ENCODE measurements at places on chromosomes 16 and 17. TPM values are rescaled to one million over a fixed set of nuclear protein-coding genes. Genes with fewer than 3 reads are reported as not detected.

- DNase-seq: no peak
These were observed 464.7 kb upstream of the TOM1L1 start for GRCh38 chr17:54435966-54436365.

The CDR2 gene
- total RNA-seq: 48.6 TPM

The RHBDL3 gene
- total RNA-seq: 1.9 TPM

DNA sequence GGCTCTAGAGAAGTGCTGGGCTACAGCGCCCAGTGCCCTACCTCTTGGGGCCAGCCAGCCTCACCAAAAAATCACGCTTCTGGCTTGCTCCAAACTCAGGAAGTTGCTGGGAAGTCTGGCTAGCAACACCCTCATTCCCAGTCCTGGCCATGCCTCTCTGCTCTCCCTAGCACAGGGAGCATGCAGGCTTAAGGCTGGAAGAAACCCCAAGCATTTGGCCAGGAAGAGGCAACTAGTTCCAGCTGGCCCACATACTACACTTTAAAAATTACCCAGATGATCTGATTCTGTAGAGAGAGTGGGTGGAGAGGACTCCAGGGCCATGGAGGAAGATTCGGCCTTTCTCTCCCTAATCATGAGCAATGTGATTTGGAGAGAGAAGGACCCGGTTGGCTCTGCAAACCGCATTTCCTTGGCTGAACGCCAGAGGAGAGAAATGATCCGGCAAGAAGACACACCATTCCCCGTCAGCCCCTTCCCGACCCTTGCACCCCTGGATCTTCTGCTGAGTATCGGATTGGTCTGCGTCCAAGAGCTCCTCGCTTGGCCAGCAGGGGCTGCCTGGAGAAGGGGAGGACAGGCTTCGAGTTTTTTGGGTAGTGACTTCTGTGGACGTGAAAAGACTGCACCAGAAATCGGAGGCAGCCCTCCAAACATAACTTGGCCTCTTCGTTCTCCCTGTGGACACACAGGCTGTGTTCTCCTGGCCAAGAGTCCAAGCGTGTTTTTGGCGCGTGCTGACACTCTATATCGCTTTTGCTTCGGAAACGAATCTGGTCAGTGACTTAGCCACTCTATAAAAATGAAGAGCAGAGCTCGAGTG, 406.3 kb downstream of the WWOX start:
- peak; percentile 80 for DNase-seq

- DNase-seq: no peak
These were observed 533.7 kb downstream of the HAPSTR1 start for GRCh38 chr16:9625122-9625521.

The HYDIN gene
- total RNA-seq: 6.8 TPM

DNA sequence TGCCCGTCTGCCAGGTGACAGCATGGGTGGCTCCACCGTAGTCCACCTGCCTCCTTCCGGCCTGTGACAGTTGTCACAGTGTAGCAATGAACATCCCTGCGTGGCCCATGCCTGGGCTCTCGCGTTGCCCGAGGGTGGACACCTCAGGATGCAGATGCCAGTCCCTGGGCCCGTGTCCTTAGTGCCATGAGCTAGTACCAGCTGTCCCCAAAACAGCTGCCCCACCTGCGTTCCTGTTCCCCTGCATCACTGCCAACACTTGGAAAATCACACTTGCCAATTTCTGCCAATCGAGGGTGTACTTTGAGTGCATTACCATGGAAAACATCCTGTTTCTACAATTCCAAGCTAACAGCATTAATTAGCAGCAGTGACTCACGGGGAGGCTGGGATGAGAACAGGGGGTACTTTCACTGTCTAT, 9.0 kb upstream of the C16orf95 start:
- no peak for DNase-seq

The TNFRSF13B gene
- total RNA-seq: not detected

DNA sequence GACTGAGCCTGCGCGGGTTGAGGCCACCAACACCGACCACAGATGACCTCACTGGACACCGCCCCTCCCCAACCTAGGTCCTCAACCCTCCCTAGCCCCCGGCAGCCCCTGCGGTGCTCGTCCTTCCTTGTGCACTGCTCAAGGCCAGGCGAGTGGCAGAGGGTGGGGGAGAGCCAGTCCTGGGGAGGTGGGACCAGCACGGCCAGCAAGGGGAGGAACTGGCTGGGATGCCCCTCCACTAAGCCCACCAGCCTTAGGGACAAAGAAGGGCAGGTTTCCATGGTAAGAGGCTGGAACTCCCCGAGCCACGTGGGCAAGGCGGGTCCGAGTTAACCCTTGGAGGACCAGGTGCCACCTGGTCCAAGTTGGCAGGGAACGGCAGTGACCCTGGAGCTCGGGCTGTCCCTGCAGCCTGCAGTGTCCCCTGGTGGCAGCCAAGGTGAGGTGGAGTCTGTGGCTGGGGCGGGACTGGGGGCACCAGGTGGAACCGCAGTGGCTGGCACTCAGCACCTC, 9.2 kb downstream of the FSCN2 start:
- DNase-seq: no peak

- no peak for DNase-seq
These were observed 93.9 kb upstream of the CDH8 start for GRCh38 chr16:62130101-62130500.

GRCh38 chr16:31216422-31217135, at the start of gene PYDC1:
Gene PYDC1 (minus strand): TSS chr16:31217135. CDS start chr16:31217028, 107 bp downstream.
- no peak for DNase-seq

The KRTAP4-4 gene
- total RNA-seq: not detected

GRCh38 chr17:4739122-4740024, at the start of the genes CXCL16 and ZMYND15:
Gene CXCL16 (minus strand): TSS chr17:4739928. CDS start chr17:4739339, 589 bp downstream.
Gene ZMYND15 (plus strand): TSS chr17:4739833. CDS start chr17:4740549, 716 bp downstream.
- no peak for DNase-seq

GRCh38 chr16:3879887-3880564, 487 bp downstream of the CREBBP start:
- no peak for DNase-seq

The KRTAP9-4 gene
- total RNA-seq: not detected

DNA sequence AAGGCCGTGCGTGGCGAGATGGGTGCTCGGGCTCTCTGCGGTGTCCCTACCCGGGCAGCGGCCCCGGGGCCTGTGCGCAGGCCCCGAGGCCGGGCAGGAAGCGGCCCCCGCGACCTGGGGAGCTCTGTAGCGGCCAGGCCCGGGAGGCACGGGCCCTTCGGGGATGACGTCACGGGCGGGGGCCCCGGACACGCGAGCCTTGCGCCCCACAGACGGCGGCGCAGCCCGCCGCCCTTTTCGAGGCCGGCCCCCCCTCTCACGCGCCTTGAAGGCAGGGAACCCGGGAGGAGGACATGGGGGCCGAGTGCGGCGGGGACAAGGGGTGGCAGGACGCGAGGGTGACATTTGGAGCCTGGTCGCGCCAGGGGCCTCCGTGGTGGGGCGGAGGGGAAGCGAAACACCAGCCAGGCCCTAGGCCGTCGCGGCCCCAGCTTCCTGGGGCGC, 1.1 kb downstream of the RAI1 start:
- DNase-seq: no peak

The PLCD3 gene
- 18.1 TPM for total RNA-seq

DNA sequence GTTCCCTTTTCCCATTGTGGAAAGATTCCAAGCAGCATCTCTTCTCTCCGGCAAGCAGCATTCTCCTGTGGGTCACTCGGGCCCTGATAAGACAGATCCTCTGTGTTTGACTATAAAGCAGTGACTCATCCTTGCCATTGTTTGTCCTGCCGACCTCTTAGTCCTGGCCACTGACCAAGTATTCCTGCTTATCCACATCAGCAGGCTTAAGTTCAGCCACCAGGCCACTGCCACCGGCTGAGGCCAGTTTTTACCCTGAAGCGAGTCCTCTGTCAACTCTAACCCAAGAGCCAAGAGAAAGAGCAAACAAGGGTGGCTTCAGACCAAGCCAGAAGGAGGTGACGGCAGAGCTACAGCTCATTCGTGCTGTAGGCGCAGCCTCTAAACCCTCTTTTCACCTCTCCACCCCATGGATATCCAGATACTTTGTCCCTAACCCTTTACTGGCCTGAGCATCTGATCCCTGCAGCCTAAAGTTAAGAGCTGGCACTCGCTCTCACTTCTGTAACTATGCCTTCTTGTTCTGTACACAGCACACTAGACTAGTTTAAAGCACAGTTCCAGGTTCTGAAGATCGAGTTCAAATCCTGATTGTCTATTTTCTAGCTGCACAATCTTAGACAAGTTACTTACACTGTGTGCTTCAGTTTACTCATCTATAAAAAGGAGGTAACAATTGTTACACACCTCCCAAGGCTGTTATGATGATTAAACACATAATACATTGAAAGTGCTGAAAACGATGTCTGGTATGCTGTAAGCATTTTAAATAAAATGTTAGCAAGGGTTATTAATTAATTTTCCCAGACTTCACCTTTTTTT, 31.0 kb downstream of the SOX9 start:
- no peak for DNase-seq

The KRTAP1-1 gene
- total RNA-seq: not detected

GRCh38 chr17:28953444-28954118, 2.3 kb upstream of the PHF12 start:
- DNase-seq: no peak

DNA sequence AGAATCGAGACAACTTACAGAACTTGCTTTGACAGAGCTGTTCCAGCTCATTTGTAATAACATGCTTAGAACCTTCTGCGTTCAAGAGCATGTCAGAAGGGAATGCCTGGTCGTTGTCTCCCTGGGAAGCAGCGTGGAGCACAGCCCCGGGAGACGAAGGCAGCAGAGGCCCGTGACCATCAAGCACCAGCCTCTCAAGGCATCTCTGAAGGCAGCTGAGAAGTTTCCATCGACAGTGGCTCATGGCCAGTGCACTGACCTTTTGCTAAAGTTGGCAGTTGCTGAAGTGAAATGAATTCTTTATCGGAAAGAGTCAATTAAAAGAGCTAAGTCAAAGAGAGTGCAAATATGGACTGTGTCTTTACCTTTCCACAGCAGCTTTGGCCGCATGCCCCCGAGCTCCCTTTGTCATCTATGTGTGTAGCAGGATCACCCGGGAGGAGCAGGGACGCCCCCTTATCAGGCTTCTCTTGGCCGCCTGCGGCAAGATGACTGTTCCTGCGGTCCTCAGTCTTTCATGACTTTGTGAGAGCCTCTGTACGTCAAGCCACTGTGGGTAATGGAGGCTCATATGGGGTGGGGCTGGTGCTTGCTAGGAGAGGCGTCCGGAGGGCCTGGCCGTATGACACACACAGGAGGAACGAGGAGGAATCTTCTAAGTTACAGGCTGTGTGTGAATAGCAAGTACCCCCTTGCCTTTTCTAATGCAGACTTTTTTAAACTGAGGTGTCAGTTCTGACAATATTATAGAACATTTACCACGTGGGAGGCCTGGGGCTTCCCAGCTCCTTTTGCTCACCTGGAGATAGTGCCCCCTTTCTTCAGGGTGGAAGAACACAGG, 54.2 kb downstream of the LDHD start:
- no peak for DNase-seq

The BICDL2 gene
- total RNA-seq: 7.2 TPM

DNA sequence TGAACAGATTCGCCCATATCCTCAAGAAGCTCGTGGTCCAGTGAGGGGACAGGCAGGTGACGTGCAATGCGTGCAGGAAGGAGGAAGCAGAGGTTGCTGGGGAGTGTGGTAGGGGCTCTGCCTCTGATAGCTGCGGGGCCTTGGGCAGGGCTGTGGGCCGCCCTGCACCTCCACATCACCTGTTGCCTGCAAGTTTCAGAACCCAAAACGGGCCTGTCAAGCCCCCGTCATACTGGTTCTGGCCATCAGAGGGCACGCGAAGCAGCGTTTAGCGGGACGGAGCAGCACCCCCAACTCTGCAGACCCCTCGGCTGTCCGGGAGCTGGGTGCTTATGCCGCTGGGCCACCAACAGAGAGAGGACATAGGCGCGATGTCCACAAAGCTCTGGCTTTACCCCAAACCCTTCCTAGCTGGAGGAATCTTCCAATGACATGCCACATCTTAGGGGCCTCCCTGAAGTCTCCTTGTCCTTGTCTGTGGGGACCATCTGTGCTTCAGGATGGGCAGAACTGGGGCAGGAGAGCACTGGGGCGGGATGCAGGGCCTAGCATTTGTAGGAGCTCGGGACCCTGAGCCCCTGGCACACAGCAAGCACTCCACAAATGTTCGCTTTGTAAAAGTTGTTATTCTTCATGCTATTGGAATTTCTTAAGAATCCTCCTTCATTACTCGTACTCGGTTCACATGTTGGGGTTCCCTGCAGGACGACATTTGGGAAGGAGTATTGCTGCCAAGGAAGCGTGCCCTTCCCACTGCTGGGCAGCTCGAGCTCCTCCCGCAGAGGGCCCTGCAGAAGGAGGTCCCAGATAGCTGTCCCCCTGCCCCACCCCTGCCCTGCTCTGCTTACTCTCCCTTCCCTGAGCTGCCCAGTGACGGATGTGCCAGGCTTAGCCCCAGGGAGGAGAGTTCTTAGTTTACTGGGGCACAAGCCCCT, 64.3 kb downstream of the CNGB1 start:
- DNase-seq: no peak

- DNase-seq: no peak
These were observed 154.6 kb downstream of the CHD9 start for GRCh38 chr16:53209429-53209828.

The GNG13 gene
- total RNA-seq: not detected

DNA sequence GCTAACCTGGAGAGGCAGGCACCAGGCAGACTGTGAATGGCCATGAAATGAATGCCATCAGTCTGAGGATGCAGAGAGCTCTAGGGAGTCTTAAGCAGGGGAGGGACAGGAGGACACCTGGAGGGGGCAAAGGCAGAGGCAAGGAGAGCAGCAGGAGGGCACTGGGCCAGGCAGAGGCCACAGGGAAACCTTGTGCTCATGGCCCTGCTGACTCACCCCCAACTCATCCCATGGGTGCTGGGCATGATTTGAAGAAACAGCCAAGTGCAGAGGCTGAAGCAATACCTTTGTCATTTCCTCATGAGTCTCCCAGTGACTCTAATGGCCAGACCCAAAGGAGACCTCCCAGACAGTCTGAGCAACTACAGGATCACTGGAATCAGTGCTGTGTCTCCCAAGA, 141.4 kb downstream of the TMEM132E start:
- DNase-seq: no peak

The TSEN54 gene
- total RNA-seq: 10.9 TPM

DNA sequence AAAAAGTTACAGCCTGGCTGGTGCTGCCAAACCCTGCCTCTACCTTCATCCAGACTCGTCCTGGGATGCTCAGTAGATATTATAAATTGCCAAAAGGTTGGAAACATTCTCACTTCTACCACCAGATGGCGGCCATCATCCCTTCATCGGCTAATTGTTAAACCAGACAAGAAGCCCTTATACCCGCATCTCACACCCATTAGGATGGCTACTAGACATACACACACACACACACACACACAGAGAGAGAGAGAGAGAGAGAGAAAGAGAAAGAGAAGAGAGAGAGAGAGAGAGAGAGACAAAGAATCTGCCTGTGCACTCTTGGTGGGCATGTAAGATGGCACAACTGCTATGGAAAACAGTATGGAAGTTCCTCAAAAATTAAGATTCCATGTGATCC, 15.0 kb upstream of the SCIMP start:
- DNase-seq: peak; percentile 32

GRCh38 chr16:54545854-54546511, 259.4 kb upstream of the IRX3 start:
- no peak for DNase-seq

The SOCS7 gene
- 18.0 TPM for total RNA-seq

- DNase-seq: no peak
These were observed 175.7 kb downstream of the PARN start for GRCh38 chr16:14454391-14454790.

The KRT33B gene
- not detected for total RNA-seq

GRCh38 chr17:43721537-43722268, 36.9 kb downstream of the SOST start:
- no peak for DNase-seq

Data from urinary bladder (tissue), 4 donors.